Activated CD4-positive, alpha-beta T cell treated with anti-CD3 and anti-CD28 coated beads, Interleukin-2, amount 50 U/mL, for 16 hours (primary cell): ENCODE measurements at places on chromosomes 6 and 20.

DNA sequence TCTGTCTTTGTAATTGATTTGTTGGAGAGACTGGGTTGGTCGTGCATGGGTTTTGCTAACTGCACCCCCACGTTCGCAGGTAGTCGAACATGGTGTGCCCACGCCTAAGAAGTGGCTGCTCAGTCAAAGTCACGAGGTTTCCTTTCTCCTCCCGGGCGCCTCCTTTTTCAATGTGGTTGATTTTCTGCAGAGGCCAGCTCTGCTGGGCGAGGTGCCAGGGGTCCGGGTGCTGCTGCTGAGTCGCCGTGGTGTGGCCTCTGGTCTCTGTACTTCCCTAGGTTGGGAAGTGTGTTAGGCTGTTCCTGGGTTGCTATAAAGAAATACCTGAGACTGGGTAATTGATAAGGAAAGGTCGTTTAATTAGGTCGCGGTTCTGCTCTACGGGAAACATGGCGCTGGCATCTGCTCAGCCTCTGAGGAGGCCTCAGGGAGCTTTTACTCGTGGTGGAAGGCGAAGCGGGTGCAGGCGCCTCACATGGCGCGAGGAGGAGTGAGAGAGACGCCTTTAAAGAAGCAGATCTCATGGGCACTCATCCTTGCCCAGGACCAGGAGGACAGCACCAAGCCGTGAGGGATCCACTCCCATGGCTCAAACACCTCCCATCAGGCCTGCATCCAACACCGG, 14.1 kb downstream of the OSBPL2 start:
- no peak for DNase-seq

DNA sequence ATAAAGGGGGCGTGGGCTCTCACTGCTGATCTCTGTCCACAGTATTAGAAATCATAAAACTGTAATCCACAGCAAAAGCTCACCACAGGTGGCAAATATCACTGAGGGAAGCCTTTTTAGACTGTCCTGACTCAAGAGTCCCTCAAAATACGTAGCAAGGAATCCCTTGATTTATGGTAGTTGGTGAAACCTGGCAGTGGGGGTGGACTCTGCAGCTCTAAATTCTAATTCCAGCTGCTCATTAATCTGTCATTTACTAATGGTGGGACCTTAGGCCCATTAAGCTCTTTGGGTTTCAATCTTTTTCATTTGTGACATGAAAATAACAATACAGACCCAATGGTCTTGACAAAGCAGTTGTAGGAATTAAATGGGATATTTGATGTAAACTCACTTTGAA, 32.3 kb downstream of the GMDS start:
- DNase-seq = no peak

GRCh38 chr6:12147557-12148316, 135.6 kb downstream of the HIVEP1 start:
- DNase-seq = no peak

GRCh38 chr6:167428664-167429333, 103.9 kb downstream of the TTLL2 start:
- DNase-seq = no peak

DNA sequence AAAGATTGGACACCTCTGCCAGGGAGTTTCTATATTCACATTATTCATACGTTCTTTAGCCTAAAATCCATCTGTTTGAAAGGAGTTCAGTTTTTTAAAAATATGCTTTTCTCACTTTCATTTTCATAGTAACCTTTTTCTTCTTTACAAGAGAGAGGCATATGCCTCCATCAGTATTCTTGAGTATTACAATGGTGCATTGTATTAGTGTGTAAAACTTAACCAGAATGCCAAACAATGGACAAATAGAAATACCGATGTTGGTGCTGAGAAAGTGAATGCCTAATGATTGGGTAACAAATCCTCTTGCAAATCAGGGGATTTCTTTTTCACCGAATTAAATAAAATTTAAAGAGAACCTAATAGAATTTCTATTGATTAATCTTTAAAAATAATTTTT, 163.2 kb upstream of the LAMA2 start:
- no peak for DNase-seq

DNA sequence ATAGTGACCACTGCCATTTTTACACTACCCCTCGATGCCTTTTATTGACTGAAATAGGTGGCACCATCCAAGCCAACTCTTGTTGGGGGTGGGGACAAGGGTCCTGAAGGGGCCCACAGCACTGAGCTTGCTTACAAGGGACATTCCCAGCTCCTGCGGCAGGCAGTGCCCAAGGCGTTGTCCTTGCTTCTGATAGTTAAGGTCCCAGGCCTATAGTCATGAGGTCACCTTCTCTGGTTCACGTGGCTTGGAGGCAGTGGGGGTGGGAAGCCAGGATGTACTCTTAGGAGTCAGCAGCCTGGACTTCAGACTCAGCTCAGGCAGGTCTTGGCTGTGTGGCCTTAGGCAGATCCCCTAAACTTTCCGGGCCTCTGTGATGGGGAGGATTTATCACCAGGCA, 48.6 kb downstream of the TOX2 start:
- DNase-seq = no peak

DNA sequence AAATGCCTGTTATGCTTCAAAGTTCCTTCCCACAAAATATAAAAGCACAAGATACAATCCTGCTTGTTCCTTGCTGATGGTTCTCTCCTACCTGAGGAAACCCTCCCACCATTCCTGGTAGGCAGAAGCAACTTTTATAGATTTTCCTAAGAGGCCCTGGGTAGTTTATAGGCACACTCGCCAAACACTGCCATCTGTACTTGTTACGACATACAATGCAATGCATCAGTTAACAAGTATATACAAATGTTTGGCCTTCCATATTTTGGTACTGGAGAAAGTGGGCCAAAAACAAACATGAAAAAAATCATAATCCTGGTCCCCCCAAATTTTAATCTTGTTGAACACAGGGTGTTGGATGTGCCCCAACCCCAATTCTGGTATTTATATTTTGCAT, 16.6 kb downstream of the MCM9 start:
- no peak for DNase-seq

DNA sequence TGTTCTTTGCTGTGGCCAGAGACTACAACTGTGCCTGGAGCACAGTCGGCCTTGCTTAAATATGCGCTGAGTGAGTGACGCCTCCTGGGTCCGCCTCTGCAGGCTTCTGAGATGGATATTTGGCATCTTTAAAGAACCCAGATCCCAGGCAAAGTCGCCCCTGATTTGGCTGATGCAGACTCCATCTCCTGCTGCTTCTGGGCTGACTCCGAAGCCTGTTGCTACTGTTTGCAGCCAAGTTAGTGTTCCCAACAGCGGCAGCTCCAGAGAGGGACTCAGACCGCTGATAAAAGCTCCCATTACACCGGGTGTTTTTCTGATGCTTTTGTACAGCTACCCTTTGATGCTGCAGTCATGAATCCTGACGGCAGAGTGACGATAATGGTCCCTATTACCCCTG, 83.0 kb upstream of the SULF2 start:
- DNase-seq = no peak

- no peak for DNase-seq
Observed at GRCh38 chr6:97187951-97188350, 95.1 kb downstream of the MMS22L start.

- no peak for DNase-seq
Observed at GRCh38 chr6:49856282-49856681, 10.1 kb downstream of the CRISP1 start.

DNA sequence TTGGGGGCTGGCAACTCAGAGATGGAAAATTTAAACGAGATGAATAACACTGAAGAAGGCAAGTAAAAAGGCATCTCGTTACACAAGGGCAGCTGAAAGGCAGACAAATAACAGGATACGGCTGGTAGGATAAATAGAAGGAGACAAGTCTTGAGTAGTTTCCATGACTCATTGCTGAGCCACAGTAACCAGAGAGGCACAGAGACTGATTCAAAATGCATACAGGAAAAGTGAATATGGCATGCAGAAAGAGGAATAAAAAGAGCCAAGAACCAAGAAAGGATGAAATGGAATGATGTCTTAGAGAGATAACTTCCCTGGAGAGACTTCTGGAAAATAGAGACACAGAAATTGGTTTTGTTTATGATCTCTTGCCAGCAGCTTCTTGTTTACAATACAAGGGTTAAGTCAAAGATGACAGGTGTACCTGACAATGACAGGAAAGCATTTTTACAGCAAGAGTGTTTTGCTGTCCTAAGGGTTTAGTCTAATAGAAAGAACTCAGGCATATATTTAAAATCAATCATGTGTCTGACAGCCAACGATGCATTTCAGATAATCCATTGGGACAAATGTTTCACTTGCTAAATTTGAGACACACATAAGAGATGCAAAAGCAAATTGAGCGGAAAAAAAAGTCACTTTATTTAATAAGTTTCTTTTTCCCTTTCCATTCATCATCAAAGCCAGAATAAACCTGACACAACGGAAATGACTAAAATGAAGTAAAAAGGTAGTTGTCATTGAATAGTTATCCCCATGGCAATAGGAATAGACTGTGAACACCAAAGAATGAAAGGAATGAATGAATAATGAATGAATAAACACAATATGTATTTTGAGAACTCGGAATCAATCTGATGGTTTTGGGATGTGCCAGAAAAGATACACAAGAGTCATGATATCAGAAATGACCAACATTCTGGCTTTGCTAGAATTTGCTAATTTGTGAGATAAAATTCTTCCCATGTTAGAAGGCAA, 68.0 kb upstream of the KCNQ5 start:
- peak; percentile 12 for DNase-seq

GRCh38 chr6:109485266-109485935, 2.4 kb upstream of the ZBTB24 start:
- no peak for DNase-seq

DNA sequence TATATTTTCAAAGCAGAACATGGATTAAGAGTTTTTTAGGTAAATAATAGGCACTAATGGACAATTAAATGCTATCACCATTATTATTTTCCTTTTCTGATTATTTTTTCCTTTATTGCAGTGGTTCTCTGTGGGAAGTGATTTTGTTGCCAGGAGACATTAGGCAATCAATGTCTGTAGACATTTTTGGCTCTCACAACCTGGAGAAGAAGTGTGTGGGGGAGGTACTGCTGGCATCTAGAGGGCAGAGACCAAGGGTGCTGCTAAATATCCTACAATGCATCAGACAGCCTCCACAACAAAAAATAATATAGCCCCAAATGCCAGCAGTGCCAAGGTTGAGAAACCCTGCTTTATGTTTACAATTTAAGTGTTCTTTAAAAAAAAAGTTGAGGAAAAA, 8.3 kb downstream of the IFNGR1 start:
- DNase-seq = no peak

DNA sequence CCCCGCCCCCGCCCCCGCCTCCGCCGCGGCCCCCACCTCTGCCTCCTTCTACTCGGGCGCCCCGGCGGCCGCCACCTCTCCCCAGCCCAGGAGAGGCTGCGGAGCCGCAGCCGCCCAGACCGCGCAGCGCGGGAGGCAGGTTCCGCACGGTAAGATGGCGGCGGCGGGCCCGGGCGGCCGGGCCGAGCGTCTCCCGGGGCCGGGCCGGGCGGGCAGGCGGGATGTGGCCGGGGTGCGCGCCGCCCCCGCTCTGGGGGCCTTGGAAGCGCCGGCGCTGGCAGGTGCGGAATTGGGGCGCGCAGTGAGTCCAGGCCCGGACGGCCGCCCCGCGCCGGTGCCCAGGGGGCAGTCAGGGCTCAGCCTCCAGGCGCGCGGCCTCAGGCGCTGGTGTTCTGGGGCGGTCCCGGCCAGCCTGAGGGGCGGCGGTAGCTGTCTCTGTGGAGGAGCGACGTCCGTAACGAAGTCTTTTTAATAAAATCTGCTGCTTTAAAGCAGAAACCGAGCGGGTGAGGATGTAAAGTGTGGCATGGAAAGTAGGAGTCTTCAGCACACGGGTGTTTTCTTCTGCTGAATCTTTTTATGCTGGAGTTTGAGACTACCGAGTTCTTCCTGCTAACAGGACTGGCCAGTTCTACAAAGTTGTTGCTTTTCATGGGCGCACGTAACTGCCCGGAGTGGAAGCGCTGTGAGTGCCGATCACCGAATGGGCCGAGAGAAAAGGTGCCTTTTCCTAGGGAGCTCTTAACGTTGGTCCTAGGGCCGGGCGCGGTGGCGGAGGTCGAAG, at the start of gene GID8:
Gene GID8 (plus strand): TSS at position 43 of the 784 bp plus-strand sequence. CDS start 3,356 bp downstream, outside the sequence.
- DNase-seq = peak; percentile 32

- no peak for DNase-seq
Observed at GRCh38 chr20:48538856-48539255, 288.9 kb downstream of the PREX1 start.

- no peak for DNase-seq
Observed at GRCh38 chr6:116557893-116558292, 4.3 kb downstream of the CALHM4 start.

DNA sequence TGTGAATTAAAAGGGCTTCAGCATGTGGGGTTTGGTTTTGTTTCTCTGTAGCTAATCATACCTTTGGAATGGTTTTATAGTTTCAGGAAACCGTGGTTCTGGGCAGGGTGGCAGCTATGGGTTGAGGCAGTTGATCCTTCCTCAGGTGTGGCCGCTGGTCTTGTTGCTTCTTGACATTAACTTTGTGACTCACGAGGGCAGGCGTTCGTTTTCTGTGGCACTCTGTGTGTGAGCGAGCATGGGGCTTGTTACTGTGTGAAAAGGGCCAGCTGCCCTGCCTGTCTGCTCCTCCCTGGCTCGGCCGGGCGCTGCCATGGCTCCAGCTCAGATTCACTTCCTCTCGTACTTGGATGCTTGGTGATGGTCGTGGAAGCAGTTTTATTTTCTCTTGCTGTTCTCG, 16.2 kb downstream of the DNAJC5 start:
- no peak for DNase-seq

DNA sequence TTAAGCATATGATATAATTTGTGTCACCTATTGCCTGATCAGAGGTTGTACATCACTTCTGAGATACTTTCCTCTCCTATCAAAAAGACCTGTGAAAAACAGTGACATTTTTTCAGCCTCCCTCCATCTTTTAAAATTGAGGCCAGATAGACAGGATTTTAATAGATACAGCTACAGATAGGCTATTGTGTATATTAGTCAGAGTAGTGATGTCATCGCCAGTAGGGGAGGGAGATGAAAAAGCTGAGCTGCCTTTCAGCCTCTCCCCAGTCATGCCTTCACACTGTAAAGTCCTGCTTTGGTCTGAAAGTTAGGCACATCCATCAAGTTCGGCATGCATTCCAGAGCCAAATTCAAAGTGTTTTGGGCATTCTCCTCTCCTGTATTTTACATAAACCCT, 7.9 kb upstream of the PABPC1L start:
- DNase-seq = no peak

DNA sequence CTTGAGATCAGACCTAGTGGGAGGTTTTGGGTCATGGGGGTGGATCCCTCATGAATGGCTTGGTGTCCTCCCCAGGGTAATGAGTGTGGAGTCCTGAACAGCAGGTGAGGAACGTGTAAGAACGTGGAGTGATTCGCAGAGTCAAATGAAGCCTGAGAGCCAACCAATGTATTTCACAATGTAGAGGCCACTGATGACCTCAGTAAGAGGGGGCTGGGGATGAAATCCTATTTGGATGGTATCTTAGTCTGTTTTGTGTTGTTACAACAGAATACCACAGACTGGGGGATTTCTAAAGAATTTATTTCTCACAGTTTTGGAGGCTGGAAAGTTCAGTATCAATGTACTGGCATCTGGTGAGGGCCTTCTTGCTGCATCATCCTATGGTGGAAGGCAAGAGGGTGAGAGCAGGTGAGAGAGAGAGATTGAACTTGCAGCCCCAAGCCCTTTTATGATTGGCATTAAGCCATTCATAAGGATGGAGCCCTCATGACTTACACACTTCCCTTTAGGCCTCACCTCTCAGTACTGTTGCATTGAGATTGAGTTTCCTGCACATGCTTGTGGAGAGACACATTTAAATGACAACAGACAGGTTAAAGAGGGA, 47.3 kb upstream of the HIVEP1 start:
- no peak for DNase-seq
